Uterine smooth muscle cell (primary cell): ENCODE measurements at places on chromosomes 11 and 22. TPM values are rescaled to one million over a fixed set of nuclear protein-coding genes. Genes with fewer than 3 reads are reported as not detected.

The RAB39A gene
- total RNA-seq = not detected in 2 replicates

The OLFML1 gene
- total RNA-seq = 4.2 and 10.5 TPM in 2 replicates

The SLC16A8 gene
- 0.25 TPM in 1 of 2 replicates, not detected in the other for total RNA-seq

The SLC17A6 gene
- not detected in 2 replicates for total RNA-seq

The MRGPRE gene
- total RNA-seq = not detected in 2 replicates

The OR5D16 gene
- not detected in 2 replicates for total RNA-seq

The FOLR1 gene
- total RNA-seq = 0.12 TPM in 1 of 2 replicates, not detected in the other

The NTM gene
- 48.8 and 82.5 TPM in 2 replicates for total RNA-seq
